NCI-H2081 (cell line): ENCODE measurements at places on chromosomes 16 and 17.

- no peak for DNase-seq
These were observed 38.5 kb upstream of the MYOCD start for GRCh38 chr17:12627177-12627629.

DNA sequence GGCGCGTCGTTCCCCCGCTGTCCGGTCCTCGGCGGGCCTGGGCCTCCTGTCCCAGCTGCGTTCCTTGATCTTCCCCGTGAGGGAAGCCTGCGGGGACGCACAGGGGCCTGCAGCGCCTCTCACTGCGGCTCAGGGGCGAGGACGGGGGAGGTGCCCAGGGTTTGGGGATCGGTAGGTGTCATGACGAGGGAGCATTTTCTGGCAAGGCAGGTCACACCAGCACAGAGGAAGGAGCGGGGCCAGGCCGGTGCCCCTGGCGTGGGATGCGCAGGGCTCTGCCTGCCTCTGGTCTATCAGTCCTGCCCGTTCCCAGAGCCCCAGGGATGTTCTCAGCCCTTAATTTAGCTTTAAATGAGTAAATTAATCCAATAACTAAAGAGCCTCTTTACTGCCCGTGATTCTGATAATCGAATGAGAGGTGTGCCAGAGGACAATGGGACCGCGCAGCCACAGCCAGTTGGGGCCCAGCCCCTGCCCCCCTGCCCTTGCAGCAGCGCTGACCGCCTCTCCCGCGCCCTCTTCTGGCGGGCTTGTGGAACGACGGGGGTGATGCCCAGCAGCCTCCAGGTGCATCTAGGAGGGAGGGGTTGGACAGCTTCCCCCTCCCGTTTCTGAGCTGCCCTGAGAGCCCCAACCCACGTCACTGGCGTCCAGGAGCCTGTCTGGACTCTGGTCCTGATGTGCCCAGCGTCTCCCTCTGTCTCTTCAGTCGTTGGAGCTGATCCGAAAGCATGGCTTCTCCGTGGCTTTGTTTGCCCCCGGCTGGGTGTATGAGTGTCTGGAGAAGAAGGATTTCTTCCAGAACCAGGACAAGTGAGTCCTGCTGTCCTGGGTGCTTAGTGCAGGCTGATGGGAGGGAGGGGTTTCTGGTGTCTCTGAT lies 7.9 kb downstream of the ENGASE start:
- peak; percentile 44 for DNase-seq

DNA sequence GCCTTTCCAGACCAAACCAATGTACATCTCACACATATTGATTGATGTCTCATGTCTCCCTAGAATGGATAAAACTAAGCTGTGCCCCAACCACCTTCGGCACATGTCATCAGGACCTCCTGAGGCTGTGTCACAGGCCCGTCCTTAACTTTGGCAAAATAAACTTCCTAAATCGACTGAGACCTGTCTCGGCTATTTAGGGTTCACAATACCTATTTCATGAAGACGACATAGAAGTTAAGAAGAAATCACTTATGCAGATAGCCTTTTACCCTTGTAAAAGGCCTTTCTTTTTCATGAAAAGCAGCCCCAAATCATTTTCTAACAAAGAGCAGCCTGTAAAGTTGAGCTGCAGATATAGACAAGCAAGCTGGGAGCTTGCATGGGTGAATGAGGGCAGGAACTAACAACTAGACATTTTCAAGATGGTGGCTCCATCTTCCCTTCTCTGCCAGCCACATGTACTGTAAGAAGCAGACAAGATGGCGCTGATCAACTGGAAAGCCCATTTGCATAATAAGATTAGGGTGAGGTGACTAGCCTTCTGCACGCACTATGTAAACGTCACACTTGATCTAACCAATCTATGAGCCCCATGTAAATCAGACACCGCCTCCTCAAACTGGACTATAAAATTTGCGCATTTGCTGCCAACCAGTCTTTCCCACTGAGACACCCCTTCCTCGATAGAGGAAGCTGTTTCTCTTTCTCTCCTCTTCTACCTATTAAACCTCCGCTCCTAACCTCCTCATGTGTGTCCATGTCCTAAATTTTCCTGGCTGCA lies 4.7 kb upstream of the KDM8 start:
- DNase-seq, result no peak

- no peak for DNase-seq
These were observed at the start of gene RAB37 for GRCh38 chr17:74736513-74737298. Gene RAB37, plus strand, starts transcription at chr17:74737256. Its CDS starts 17 bp downstream, at chr17:74737273.

- DNase-seq, result no peak
These were observed 51.2 kb downstream of the SOX9 start for GRCh38 chr17:72171703-72172667.

GRCh38 chr16:89395150-89396142 lies 94.9 kb downstream of the ANKRD11 start:
- DNase-seq, result no peak

DNA sequence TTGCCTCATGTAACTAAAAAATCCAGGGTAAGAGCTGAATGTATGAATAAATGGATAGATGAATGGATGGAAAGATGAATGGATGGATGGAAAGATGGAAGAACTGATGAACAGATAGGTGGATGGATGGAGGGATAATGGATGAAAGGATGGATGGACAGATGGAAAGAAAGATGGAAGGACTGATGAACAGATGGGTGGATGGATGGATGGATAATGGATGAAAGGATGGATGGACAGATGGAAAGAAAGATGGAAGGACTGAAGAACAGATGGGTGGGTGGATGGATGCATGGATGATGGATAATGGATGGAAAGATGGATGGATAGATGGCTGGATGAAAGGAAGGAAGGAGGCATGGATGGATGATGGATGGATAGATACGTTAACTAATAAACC lies 11.9 kb downstream of the CHD9NB start:
- DNase-seq, result no peak

DNA sequence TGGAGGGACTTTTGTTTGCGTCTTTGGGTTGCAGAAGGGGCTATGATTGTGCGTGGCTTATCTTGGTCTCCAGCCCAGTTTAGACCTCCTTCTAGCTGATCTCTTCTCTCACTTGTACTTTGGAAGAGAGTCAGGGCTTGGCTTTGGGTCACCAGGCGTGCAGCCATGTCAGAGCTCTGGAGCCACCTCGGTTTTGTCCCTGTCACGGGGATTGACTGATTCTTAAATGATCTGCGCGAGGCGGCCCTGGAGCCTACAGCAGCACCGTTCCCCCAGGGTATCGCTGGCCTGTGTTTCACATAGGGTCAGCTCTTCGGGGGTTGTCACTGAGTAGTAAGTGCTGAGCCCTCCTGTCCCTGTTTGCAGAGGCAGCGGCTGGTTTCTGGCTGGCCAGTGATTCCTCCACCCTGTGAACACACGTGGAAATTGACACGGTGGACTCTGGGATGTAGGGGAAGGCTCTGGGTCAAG lies 209.8 kb upstream of the CHMP6 start:
- no peak for DNase-seq

- no peak for DNase-seq
These were observed 2.9 kb downstream of the CPPED1 start for GRCh38 chr16:12800817-12801216.

- DNase-seq, result no peak
These were observed 190.3 kb upstream of the IRX6 start for GRCh38 chr16:55133654-55134053.

GRCh38 chr17:56158915-56159825 lies 5.9 kb downstream of the ANKFN1 start:
- no peak for DNase-seq

DNA sequence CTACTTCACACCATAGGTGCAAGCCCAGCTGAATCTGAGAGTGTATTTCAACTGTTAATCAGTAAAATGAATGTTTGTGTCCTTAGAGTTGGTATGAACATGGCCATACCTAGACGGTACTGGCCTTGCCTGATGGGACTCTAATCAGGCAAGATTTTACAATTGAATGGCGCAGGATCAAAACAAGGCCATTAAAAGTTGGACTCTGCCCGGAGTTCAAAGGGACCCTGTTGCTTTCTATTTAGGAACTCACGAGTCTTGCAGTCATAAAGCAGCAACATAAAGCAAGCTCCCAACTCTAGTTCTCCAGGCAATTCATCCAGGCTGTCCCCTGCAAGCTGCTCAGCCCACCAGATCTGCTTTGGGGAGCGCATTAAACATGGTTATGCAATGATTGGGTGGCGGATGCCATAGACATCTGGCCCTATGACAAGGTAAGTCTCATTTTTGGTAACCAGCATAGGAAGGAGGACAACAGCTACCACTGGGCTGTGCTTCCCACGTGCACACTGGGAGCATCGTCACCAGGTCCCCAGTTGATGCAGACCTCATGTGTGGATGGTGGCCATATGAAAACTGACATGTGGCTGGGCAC lies 8.8 kb downstream of the TMEM186 start:
- no peak for DNase-seq

GRCh38 chr17:5027916-5028315 lies 7.3 kb downstream of the SLC52A1 start:
- no peak for DNase-seq

DNA sequence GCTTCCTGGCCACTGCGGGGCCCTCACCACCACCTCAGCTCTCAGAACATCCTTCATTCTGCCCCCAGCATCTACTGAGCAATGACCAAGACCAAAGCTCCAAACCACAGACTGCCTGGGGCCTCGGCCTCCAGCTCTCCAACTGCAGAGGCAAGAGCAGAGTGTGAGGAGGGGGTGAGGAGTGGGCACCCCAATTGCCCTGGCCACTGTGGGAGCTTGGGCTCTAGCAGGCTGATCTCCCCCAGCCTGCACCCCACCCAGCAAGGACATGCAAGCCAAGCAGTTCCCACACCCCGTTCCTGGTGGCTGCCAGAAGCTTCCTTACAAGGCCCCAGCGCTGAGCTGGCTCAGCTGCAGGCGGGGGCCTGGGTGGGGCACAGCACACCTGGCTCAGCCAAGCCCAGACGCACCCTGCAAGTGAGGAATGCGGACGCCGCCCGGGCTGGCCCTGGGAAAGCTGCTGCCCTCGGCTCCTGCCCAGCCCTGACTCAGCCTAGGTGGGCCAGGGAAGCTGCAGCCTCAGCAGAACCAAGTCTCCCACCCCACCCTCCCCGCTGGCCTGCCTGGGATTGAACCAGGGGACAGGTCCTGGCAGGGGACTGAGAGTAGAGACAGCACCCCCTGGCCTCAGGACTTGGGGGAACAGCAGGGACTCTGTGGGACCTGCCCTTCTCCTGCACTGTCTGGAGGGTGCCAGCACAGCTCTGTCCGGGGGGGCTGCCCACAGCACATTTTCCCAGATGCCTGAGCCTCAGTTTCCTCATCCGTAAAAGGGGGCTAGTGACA lies 29.7 kb upstream of the KRT17 start:
- no peak for DNase-seq

GRCh38 chr17:76076765-76077583 lies 2.0 kb upstream of the ZACN start:
- DNase-seq, result no peak

GRCh38 chr17:18117982-18118975 lies 9.7 kb downstream of the MYO15A start:
- DNase-seq, result no peak

GRCh38 chr16:89119661-89120141 lies 26.0 kb downstream of the ACSF3 start:
- no peak for DNase-seq

DNA sequence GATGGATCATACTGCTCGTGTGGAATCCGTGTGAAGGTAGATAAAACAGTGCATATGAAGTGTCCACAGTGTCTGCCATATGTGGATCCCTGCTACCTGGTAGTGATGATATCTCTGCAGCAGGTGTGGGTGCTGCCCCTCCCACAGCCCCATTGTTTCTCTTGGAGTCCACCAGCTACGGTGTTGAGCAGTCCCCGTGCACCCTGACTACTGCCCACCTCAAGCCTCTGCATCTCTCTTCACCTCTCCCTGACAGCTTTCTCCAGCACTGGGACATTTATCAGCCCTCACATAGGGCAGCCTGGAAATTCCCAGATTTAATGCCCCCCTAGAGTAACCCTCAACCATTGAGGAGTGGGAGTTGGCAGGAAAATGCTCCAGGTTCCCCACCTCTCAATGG lies 244.7 kb downstream of the IRF8 start:
- DNase-seq, result no peak

DNA sequence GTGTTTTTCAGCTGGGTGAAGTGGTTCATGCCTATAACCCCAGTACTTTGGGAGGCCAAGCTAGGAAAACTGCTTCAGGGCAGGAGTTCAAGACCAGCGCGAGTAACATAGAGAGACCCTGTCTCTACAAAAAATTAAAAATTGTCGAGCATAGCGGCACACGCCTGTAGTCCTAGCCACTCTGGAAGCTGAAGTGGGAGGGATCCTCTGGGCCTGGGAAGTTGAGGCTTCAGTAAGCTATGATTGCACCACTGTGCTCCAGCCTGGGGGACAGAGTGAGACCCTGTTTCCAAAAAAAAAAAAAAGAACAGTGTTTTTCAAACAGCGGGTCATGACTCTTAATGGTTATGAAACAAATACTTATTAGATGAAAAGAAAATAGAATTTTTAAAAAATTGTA lies 2.3 kb upstream of the CYTH1 start:
- DNase-seq, result no peak

GRCh38 chr16:54070789-54071343 lies 215.7 kb downstream of the IRX3 start:
- no peak for DNase-seq

DNA sequence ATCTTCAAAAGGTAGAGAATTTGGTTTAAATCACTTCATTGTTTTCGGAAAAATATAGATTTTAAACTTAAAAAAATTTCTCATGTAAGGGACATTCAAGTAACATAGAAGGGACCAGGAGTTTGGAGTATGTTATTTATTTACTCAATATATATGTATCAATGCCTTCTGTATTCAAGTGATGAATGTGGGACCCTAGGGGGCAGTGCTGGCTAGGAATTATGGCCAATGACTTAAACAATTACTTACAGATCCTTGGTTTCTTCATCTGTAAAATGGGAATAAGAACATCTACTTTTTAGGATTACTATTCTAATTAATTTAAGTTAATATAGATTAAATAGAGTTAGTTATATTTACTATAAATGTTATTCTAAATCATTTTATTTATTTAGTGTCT lies 886.3 kb upstream of the RBFOX1 start:
- no peak for DNase-seq

- DNase-seq, result no peak
These were observed 13.3 kb downstream of the PROCA1 start for GRCh38 chr17:28698253-28698941.

GRCh38 chr16:29806641-29807425 lies 504 bp downstream of the MAZ start:
- DNase-seq, result peak; percentile 78

GRCh38 chr16:72846594-72846993 lies 201.3 kb downstream of the ZFHX3 start:
- DNase-seq, result no peak

GRCh38 chr17:61362396-61362795 lies 37.2 kb upstream of the TBX2 start:
- DNase-seq, result peak; percentile 54

GRCh38 chr17:61467416-61468262 lies 15.4 kb downstream of the TBX4 start:
- no peak for DNase-seq

- no peak for DNase-seq
These were observed 3.3 kb upstream of the KCTD11 start for GRCh38 chr17:7348478-7349242.

DNA sequence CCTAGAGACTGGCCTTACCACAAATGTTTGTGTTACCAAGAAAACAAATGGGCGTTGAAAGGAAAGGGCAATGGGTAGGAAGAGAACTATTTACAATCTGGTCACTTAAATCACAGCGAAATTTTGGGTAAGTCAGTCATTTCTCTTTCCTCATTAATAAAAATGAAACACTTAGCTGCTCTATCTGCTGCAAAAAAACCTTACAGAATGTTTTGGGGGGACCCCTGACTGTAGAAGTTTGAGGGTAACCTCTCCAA lies 742 bp upstream of the NUTF2 start:
- no peak for DNase-seq
